ENCODE measurements at places on chromosomes 4 and X.

DNA sequence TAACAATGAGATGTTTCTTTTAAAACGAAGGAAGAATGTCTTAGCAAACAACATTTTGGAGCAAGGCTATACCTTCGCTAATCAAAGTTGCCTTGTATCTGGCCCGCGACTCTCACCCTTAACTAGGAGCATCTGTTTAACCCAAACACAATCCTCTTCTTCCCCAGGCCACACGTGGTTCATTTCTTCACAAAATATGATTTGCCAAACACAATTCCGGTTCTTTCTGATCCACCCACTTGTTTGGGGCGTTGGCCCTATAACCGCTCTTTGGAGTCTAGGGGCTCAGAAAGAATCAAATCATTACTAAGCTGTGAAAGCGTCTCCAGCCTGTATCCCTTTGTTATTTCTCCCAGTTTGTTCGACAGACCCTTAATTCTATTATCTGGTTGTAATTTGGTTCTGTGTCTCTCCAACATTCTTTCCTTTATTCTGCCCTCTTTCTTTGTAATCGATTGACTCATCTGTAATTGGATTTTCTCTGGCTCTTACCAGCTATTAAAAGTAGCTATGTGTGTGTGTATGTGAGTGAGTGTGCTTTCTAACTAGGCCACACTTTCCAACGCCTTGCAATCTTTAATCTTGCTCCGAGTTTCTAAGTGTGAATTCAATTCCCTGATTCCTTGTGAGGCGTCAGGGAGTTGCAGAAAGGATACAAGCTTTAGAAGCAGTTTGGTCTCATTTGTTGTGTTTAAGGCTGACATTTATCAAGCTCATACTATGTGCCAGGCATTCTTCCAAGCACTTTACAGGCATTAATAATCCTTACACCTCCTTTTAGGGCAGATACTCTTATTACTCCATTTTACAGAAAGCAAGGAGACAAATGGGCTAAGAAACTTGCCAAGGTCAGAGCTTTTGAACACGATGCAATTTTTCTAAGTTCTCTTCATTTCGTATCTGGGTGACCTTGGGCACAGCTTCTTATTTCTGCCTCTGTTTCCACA is 138.6 kb upstream of the CPEB2 start:
- no peak for DNase-seq

- no peak for DNase-seq
These were observed 43.3 kb downstream of the LUZP4 start for GRCh38 chrX:115332832-115333231.

- DNase-seq: no peak
These were observed 1475.5 kb downstream of the PCDH18 start for GRCh38 chr4:136056748-136057147.

GRCh38 chr4:19005211-19005610 is 983.7 kb upstream of the LCORL start:
- DNase-seq: no peak

- DNase-seq: no peak
These were observed 117.9 kb upstream of the GPM6A start for GRCh38 chr4:175929932-175930331.

- DNase-seq: no peak
These were observed 1093.4 kb downstream of the ADGRL3 start for GRCh38 chr4:62293551-62293950.

DNA sequence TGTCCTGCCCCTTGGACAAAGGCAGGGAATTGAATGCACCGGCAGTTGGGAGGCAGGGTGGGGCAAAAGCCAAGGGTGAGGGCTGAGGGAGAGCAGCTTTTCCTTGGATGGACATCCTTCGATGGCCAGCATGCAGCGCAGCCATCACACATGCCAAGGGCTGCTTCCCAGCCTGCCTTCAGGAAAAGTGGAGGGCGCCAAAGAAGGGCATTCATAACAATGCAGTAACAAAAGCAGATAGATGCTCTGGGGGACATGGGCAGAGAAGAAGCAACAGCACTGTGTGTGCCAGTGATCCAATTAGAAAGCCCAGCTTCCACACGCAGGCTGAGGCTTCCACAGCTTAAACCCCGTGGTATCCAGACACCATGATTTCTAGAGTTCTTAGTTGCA is 71.5 kb downstream of the TSPAN5 start:
- no peak for DNase-seq

DNA sequence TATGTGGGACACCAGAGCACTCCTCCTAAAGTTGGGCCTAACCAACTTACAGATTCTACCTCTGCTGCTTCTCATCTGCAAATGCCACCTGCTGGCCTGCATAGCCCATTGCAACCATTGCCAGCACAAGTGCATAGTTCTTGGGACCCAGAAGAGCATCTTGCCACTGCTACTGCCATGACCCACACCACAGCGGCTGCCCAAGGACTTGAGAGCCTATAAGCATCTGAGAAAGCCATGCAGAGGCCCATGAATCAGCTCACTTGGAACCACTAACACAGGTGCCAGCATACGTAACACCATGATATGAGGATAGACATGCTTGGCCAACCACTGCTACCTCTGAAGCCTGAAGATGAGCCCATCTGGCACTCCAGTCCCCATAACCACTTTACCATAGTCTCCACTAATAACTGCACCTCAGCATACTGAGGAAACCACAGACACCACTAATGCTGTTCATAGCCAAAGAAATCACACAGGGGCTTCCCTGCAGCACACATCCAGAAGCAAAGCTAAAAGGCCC is 258.1 kb upstream of the AGTR2 start:
- DNase-seq: no peak

DNA sequence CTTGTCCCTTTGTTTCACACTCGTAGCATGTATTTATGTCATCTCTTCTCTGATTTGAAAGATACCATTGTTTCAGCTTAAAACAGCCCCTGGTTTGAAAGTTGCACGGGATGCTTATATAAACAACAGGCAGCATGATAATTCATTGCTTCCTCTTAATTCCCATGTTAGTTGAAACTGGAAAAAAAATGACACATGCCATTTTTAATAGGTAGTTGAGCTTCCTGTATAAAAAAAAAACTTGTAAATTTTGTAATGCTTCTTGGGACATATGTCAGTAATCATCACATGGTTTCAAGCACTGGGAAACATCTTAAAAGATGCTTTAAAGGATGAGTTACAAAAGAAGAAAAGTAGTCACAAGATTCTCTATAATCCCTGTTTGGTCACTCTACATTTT is 243.0 kb downstream of the PALLD start:
- no peak for DNase-seq

DNA sequence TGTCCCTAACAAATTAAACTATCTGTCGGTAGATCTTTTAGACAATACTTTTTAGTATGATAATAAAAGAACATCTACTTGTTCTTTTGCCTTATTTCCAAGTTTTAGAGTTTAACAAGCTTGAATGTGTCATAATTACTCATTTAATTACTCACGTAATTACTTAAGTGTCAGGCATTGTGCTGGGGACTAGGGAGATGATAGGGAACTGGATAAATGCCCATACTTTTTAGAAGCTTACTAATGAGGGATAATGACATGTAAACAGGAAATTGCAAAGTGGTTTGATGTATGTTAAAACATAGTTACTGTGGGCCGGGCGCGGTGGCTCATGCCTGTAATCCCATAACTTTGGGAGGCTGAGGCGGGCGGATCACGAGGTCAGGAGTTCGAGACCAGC is 158.3 kb downstream of the DMD start:
- no peak for DNase-seq

DNA sequence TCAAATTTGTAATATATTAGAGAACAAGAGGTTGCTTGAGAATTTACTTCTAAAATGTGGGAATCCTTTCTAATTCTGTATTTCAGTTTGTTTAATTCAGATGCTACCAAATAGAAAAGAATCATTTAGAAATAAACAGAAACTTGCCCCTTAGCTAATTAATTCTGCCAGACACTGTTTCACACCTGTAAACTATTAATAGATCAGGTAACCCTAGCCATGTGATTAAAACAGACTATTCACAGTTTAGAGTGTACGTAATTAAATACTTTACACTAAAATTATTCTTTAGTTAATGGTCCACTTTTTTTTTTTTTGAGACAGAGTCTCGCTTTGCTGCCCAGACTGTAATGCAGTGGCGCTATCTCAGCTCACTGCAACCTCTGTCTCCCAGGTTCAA is 124.0 kb downstream of the PTPN13 start:
- DNase-seq: no peak

DNA sequence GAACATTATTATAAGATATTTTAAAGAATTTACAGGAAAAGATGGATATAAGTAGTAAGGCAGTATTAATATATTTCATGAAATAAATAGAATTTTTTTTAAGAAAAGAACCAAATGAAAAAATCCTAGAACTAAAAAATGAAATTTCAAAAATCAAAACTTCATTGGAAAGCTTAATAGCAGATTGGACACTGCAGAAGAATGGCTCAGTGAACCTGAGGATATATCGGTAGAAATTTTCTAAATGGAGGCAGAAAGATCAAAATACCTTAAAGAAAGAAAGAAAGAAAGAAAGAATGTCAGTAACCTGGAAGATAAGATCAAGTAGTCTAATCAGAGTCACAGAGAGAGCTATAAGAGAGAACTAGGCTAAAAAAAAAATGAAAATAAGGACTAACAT is 21.3 kb upstream of the FAM13A start:
- no peak for DNase-seq

DNA sequence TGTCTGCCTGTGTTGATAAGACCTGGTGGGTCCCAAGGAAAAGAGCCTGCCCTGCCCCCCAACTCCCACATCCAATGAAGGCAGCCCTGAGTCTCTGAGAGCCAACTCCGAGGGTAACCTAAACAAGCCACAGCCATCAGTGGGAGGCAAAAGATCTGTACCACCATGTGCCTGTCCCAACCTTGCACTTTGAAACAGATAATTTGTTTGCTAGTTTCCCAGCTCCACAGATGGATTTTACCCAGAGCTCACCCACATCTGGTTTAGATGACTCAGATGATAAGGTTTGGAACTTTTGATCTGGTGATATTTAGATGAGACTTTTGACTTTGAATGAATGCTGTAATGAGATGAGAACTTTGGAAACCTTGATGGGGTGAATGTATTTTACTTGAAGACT is 246.0 kb upstream of the PSAPL1 start:
- DNase-seq: no peak

- DNase-seq: no peak
These were observed 511.6 kb upstream of the PRKX start for GRCh38 chrX:4225086-4225485.

DNA sequence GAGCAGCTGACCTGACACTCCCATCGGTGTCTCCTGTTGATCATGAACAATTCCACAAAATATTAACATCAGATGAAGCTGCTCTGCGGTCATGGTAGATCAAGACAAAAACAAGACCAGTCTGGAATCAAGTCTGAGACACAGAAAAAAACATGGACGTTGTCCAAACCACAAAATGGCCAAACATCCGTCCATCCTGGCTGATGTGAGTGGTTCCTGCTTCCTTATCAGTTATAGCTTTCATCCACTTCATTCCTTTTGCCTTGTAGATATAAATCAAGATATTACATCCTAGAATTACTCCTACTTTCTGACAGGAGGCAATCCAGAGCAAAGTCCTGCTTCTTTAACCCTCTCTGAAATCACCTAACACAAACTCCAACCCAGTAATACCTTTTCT is 28.8 kb upstream of the PCSK1N start:
- no peak for DNase-seq

DNA sequence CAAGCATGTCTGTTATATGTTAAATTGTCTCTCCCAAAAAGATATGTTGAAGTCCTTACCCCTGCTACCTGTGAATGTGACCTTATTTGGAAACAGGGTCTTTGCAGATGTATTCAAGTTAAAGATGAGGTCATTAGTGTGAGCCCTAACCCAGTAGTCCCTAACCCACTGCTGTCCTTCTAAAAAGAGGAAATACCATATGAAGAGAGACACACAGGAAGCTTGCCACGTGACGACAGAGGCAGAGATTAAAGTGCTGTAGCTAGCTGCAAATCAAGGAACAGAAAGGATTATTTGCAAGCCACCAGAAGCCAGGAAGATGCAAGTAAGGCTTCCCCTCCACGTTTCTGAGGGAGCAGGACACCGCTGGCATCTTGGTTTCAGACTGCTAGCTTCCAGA is 150.1 kb downstream of the HNRNPD start:
- DNase-seq: no peak

DNA sequence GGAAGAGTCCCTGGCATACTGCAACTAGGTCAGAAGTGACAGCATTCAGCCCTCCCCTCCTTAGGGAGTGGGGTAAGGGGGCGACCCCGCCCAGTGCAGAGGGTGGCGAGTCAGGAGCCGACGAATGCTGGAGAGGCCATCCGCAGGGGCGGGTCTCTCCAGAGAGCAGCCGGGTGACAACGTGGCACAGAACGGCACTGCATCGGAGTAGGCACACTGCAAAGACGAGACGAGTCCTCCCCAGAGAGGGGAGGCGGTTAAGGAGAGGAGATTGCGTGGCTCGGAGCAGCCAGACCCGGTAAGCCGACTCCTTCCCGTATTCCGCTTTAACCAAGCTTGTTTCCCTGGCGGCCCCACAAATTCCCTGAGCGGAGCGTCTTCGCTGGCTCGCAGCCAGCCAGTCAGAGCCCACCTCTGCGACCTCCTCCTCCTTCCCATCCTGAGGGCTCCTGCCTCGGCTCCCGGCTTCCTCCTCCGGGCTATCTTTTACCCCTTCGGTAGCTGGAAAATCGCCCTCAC is 54.9 kb downstream of the LINC00632 start:
- DNase-seq: no peak

GRCh38 chr4:72546456-72546855 is 22.6 kb downstream of the ADAMTS3 start:
- no peak for DNase-seq

DNA sequence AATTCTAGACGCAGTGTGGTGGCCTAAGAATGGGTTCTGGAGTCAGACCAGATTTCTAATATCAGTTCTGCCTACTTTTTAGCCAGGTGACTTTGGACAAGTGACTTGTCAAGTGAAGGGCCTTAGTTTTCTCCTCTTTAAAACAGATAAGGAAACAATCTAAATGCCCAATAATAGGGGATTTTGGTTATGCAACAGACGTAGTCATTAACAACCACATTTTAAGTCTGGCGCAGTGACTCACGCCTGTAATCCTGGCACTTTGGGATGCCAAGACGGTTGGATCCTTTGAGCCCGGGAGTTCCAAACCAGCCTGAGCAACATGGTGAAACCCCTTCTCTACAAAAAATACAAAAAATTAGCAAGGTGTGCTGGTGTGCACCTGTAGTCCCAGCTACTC is 2.1 kb upstream of the ZMYM3 start:
- DNase-seq: no peak

DNA sequence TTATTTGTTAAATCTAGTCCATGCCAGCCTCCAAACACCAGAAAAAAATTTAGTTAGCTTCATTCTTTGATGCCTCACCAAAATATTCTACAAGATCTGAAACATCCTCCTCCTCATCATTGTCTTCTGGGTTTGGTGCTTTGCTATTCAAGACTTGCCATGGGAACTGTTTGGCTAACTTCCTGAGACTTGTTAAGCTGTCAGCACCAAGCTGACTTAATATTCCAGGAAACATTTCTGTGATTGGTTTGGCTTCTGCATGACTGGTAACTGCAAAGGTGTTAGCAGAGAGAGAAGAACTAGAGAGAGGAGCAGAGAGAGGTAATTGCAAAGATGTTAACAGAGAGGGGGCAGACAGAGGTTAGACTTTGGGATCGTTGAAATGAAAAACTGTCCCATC is 101.3 kb downstream of the PALLD start:
- no peak for DNase-seq

GRCh38 chr4:90960840-90961239 is 833.6 kb downstream of the CCSER1 start:
- no peak for DNase-seq
